ENCODE measurements at places on chromosomes 3 and 15. TPM values are rescaled to one million over a fixed set of nuclear protein-coding genes. Genes with fewer than 3 reads are reported as not detected.

The NPAP1 gene
- total RNA-seq: not detected

The ADAMTS17 gene
- total RNA-seq: 6.0 TPM

The PCSK6 gene
- total RNA-seq: 0.68 TPM

The CCDC9B gene
- 0.84 TPM for total RNA-seq

The TFRC gene
- 298 TPM for total RNA-seq

The IL16 gene
- 240 TPM for total RNA-seq

The AADAC gene
- total RNA-seq: not detected

The NEK10 gene
- 0.74 TPM for total RNA-seq

The GMNC gene
- not detected for total RNA-seq

The ARL8B gene
- total RNA-seq: 41.0 TPM

The SLC27A2 gene
- total RNA-seq: 12.5 TPM

The HPS3 gene
- 26.8 TPM for total RNA-seq

DNA sequence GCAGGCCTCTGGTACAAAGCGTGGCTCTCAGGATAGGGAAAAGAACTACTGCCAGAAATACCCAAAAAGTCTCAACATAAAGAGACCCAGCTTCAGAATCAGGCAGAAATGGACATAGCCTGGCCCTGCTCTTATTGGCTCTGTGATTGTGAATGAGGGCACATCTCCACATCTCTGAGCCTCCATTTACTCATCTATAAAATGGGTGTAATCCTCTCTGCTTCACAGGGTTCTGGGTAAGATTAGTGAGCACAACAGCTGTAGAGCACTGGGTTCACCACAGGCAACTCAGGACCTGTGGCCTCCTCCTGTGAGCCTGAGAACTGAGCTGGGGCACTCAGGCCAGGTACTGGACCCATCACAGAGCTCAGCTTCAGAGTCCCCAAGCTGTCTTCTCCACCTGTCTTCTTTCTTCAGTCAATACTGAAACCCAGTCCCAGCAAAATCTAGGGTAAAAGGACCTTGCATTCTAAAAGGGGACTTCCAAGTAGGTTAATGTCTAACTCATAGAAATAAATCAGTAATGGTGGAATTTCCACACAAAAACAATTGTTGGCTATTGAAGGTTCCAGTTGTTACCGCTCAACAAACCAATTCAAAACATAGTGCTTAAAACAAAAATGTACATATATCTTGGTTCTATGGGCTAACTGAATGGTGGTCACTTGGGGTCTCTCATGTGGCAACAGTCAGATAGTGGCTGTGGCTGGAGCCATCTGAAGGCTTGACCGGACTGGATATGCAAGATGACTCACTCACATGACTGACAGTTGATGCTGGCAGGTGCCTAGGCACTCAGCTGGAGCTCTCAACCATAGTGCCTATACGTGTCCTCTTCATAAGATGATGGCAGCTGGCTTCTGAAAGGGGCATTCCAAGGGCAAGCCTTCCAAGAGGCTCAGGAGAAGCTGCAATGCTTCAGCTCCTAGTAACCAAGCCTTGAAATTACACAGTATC, 47.3 kb downstream of the TRIM42 start:
- DNase-seq: no peak

- peak; percentile 64 for DNase-seq
Observed at GRCh38 chr15:66774001-66774814, 72.2 kb downstream of the SMAD6 start.

DNA sequence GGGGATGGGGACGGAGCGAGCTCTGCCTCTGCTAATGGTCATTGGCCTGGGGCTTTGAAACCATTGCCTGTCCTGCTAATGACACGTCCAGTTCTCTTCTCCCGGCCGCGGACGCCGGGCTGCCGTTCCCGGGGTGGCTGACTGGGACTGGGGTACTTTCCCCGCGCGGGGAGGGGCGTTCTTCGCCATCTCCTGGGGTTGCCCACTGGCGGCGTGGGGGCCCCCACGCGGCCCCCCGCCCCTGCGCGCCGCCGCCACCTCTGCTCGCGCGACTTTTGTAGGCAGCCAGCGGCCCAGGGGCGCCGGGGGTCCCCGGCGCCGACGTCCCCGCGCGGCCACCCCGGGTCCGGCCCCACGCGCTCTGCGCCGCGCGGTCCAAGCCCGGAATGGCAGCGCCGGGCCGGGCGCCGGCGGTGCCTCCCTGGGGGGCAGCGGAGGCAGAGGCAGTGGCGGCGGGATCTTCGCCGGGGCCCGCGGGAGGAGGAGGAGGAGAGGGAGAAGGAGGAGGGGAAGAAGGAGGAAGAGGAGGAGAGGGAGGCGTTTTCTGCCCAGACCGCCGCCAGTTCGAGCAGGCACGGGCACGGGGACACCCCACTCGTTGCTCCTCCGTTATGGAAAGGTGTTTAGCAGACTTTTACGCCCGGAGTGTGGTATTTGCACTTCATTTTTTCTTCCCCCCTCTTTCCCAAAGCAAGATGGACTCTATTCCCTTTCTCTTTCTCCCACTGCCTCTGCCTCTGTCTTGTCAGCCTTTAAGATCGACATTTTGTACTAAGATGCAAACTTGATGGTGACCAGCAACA, 2.3 kb downstream of the BBX start:
- peak; percentile 33 for DNase-seq

GRCh38 chr3:179688850-179689249, 36.0 kb downstream of the USP13 start:
- no peak for DNase-seq

DNA sequence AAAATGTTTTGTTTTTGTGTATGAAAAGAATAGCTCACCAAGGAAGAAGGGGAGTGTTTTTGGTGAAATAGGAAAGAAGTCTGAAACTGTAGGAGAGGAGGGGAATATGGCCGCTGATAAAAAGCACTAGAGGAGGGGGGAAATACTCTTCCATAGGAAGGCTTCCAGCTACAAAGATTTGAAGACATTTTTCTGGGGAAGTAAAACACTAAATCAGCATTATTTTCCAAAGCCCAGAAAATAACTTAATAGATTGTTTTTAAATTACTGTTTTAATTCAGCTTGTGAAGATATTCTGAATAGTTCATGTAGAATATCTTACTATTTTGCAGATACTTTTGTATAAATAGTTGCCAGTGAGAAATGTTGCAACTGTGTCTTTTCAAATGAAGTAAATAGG, 54.9 kb downstream of the CALML4 start:
- no peak for DNase-seq

DNA sequence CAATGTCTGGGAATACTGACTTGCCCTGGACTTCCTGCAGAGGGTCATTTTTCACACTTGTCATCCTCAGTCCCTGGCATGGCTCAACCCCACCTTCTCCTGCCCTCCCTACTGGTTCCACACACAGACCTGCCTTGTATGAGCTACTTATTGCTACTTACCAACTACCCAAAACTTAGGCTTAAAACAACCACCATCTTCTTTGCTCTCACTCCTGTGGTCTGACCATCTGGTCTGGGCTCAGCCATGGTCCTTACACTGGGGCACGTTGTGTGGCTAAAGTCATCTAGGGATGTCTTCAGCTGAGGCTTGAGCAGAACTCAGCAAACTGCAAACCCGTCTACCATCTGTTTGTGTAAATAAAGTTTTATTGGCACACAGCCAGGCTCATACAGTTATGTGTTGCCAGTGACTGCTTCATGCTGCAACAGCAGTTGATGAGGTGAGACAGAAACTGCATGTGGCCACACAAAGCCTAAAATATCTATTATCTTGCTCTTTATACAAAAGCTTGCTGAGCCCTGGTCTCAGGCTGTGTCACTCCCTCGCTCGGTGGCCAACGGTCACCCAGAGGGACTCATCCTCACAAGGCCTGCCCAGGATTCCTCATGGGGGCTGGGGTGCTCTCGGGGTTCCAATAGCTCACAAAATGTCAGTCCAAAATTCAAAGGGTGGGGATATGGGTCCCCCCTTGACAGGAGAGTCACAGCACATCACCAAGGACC, 43.5 kb downstream of the KLF15 start:
- no peak for DNase-seq

- DNase-seq: no peak
Observed at GRCh38 chr3:148681080-148681479, 16.6 kb upstream of the AGTR1 start.

GRCh38 chr3:161197855-161198850, 23.0 kb upstream of the NMD3 start:
- DNase-seq: no peak

- DNase-seq: no peak
Observed at GRCh38 chr15:71914092-71914491, 103.7 kb downstream of the NR2E3 start.

GRCh38 chr15:33476908-33477307, 166.1 kb downstream of the RYR3 start:
- DNase-seq: no peak

DNA sequence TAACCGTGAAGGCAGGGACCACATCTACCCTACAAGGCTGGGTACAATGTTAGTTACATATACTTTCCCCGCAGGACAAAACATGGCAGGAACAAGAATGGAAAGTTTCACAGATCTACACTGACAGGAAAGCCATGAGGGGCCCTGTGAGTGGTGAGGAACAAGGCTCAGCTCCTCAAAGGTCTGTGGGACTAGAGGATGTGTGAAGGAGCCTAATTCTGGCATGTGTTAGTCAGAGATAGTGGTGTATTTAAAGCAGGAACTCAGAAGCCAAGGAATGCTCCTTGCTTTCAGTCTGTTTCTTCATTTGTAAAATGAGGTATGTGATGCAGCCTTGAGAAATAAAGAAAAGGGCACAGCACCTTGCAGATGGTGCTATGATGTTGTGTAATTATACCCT, 25.1 kb downstream of the ETV5 start:
- no peak for DNase-seq

GRCh38 chr15:73394782-73395181, 26.0 kb upstream of the HCN4 start:
- no peak for DNase-seq

DNA sequence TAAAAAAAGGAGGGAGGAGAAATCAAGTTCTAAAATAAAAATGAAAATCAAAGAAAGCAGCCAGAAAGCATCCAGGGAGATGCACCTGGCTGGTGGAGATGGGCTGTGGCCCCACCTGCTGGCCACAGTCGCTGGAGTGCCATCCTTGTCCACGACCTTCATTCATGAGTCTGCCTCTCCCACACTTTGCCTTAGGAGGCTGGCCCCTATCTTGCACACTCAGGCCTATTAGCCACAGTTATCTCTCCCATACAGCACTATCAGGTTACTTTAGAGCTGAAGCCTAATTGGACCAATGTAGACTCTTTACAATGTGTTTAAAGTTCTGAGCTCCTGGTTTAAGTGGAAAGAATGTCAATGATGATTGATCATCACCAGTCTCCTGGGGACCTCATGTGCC, 392.0 kb upstream of the RORA start:
- DNase-seq: peak; percentile 21

GRCh38 chr15:73323956-73324355, 44.8 kb downstream of the HCN4 start:
- DNase-seq: no peak

DNA sequence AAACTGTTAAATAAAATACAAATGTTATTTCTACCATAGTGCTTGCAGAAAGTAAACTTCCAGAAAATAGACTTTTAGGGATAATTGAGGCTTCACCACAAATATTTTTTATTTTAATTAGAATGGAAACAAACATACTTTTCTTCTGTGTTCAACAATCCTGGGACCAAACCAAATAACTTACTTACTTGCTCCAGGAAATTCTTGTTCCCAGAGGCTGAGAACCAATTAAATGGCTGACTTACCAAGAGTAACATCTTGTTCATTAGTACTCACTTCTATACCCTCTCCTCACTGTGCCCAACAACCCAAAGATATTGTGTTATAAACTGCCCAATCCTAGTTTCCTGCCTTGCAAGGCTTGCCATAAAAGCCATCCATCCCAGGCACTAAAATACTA, 172.2 kb upstream of the PFN2 start:
- no peak for DNase-seq

DNA sequence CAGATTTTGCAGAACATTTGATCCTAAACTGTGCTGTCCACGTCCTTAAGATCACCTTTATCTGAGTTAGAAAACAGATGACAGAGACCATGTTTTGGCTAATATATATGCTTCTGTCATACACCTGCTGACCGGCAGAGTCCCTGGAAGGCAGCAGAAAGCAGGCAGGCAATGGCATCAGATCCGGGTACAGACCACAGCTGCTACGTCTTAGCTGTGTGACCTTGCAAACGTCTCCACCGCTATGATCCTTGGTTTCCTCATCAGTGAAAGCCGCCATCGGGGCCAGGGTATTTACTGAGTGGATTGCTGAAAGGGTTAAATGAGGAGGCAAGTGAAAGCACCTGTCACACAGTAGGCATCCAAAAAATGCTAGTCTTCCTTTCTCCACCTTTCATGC, 72.1 kb downstream of the ABTB1 start:
- no peak for DNase-seq

DNA sequence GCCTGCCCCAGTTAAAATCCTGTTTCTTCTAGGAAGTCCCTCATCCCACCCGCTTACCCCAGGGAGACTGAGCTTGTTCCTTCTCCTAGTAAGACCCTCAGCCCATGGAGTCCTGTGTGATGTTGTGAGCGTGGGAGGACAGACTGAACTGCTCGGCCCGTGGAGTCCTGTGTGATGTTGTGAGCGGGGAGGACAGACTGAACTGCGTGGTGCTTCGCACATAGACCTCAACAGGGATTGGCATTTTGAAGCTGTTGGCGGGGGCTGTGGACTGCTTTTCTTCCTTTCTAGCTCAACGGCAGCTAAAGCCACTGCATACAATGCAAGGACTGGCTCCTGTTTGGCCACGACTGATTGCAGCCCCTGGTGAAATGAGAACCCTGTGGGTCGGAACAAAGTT, 1.6 kb upstream of the SPTBN5 start:
- DNase-seq: no peak

DNA sequence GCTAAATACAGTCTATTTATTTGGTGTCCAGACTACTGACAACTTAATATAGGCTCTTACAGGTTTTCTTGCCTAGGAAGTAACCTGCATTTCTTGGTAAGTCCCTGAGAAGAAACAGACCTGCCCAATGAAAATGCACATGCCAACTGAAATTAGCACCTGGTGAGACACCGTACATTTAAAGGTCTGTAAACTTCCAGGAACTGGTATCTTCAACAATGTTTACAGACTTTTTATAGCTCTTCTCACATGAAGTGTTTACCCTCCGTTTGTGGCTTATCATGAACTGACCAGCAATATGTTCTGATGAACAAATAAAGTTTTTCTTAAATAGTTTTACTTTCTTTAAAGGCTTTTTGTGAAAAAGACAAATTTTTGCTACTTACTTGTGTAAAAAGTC, 93.3 kb downstream of the PCCB start:
- no peak for DNase-seq

- no peak for DNase-seq
Observed at GRCh38 chr15:42215913-42216829, 8.1 kb upstream of the VPS39 start.

GRCh38 chr3:159886050-159886449, 102.6 kb upstream of the IL12A start:
- DNase-seq: no peak

Data from activated CD8-positive, alpha-beta T cell treated with anti-CD3 and anti-CD28 coated beads, Interleukin-2, amount 10 ng/mL, durations not matched to agents 7 days and 5 days (primary cell).